ENCODE measurements at places on chromosomes 12 and 14. TPM values are rescaled to one million over a fixed set of nuclear protein-coding genes. Genes with fewer than 3 reads are reported as not detected.

DNA sequence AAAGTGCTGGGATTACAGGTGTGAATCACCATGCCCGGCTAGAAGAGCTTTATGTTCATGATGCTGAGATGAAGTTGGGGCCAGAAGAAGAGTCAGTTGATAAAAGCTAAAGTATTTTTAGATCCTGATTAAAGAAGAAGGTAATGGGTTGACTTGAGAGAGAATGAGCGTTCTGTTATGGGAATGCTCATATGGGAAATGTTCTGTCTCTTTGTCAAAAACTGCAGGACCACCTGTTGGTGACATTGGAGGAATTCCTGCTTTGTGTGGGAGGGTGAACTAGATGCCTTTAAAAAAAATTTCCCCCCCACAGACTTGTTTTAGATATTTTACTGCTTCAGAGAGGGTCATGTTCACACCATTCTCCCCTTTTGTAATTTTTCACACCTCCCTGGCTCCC, 6.7 kb downstream of the WDR20 start:
- no peak for DNase-seq

DNA sequence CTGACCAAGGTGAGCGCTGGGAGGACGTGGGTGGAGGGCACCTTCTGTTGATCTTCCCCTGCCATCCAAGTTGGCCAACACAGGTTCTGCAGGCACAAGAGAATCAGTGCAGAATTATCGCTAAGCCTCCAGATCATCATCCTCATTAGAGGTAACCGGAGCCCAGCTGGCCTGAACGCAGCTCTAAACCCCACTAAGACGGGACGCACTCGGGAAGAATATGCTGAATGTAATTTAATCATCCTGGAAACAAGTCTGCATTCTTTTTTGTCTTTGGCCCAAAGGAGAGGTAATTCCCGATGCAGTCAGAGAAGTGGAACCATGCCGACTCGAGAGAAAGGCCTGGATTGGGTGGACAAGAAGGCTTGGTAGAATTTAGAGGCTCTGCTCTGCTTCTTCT, 111.0 kb upstream of the GSC start:
- DNase-seq: no peak

GRCh38 chr12:28497889-28498411, 307.7 kb downstream of the CCDC91 start:
- DNase-seq: no peak

DNA sequence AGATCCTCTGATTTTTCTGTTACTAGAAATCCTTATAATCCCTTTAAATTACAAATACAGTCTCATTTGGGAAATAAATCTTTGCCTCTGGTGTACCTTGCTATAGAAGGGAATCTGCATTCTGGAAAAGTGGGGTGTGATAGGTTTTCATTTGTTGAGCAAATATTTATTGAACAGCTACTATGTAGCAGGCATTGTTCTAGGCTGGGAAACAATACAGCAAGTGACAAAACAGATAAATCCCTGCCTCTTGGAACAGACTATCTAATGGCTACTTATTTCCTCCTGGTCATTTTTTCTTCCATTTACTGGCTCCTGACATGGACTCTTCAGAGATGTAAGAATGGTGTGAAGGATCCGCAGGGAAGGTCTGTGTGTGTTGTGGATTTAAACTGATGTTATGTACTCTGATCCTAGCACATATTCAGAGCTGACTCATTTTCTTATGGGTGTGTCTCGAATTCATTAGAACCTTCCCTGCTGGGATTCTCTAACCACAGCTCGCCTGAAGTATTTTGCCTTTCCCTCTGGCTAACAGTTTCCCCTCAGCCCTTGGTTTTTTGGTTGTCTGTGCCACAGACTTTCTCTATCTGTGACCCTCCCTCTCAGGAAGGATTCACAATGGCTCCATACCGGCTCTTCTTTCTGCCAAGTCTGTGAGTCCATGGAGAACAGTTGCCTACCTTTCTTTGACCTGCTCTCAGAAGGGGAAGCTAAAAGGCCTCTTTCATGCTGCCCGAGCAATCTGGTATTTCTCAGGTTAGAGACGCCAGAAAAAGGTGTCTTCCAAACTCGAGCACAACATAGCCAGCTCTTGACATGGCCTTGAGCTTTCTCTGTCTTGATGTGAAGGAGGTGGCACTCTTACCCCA, 53.7 kb downstream of the TMTC2 start:
- no peak for DNase-seq

DNA sequence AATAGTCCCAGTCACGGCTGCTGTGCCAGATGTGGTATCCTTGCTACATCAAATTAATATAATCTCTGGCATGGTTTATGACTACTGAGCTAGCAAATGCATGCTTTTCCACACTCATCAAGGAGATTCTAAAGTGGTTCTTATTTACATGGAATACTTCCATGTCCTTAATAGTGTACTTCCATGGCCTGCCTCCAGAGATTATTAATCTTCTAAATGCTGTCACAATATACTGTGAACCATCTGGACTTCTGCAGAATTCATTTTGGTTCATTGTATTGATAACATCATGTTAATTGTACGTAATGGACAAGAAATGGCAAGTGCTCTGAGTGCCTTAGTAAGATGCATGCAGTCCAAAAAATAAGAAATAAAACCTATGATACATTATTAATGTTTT, 230.8 kb downstream of the NUAK1 start:
- DNase-seq: no peak

Gene ERH
- 62.4 TPM for total RNA-seq

GRCh38 chr12:113184098-113184899, 979 bp downstream of the DDX54 start:
- peak; percentile 37 for DNase-seq

GRCh38 chr14:56494167-56494566, 85.4 kb upstream of the TMEM260 start:
- DNase-seq: no peak

Gene IL22
- total RNA-seq: not detected

GRCh38 chr14:63852271-63852816, 460 bp upstream of the SYNE2 start:
- no peak for DNase-seq

GRCh38 chr14:88043529-88044443, 38.9 kb downstream of the GPR65 start:
- no peak for DNase-seq

- no peak for DNase-seq
Measured at GRCh38 chr14:26175658-26176057, 422.2 kb downstream of the NOVA1 start.

- DNase-seq: no peak
Measured at GRCh38 chr12:128121424-128121823, 145.5 kb upstream of the TMEM132C start.

DNA sequence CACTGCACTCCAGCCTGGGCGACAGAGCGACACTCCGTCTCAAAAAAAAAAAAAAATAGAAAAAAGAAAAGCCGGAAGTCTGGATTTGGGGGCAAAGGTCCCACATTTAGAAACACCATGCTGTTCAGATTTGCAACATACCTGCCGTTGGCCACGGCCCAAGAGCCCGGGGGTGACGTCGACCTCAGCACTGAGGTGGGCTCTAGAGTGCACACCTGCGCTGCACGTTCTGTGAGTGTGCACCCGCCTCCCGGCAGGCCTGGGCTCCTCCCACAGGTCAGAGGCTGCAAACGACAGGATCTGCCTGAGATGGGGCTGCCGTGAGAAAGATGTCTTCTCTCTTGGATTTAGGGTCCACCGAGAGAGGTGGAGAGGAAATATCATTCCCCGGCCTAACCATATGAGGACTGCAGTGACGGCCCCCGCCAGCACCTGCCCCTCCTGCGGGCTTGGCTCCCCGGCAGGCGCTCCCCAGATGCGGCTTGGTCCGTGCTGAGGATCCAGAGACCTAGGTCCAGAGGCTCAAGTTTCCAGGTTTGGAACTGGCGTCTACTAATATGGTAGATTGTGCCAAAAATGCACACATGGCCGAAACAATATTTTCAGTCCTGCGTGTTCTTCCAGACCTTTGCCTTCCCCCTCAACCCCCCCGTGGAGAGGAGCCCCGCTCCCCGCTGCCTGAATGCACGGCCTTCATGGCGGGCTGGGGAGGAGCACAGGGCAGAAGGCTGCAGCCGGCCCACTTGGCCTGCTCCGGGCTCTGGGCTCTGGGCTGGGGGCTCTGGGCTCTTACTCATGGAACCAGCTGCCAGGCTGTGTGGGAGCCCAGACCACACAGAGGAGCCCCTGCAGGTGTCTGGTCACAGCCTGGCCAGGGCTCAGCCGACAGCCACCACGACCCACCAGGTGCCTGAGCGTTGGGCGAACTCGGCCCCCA, 58.8 kb upstream of the FBRSL1 start:
- no peak for DNase-seq

GRCh38 chr12:82486524-82487235, 128.4 kb downstream of the METTL25 start:
- no peak for DNase-seq

DNA sequence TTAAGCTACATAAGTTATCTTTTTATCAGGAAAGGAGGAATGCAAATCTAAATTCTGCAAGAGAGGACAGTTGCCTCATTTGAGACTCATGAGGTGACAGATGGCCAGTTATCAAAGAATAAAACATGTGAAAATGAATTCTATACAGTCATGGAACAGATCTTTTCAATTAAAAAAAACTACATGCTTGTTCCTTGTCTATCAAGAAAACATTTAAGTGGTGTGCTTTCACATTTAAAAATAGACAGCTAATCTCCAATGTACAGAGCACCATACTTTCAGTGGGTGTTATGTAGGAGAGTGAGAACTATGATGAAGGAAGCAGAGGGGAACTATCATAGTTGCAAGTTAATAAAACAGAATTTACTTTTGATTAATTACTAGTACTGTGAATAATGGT, 76.7 kb upstream of the TTC7B start:
- no peak for DNase-seq

DNA sequence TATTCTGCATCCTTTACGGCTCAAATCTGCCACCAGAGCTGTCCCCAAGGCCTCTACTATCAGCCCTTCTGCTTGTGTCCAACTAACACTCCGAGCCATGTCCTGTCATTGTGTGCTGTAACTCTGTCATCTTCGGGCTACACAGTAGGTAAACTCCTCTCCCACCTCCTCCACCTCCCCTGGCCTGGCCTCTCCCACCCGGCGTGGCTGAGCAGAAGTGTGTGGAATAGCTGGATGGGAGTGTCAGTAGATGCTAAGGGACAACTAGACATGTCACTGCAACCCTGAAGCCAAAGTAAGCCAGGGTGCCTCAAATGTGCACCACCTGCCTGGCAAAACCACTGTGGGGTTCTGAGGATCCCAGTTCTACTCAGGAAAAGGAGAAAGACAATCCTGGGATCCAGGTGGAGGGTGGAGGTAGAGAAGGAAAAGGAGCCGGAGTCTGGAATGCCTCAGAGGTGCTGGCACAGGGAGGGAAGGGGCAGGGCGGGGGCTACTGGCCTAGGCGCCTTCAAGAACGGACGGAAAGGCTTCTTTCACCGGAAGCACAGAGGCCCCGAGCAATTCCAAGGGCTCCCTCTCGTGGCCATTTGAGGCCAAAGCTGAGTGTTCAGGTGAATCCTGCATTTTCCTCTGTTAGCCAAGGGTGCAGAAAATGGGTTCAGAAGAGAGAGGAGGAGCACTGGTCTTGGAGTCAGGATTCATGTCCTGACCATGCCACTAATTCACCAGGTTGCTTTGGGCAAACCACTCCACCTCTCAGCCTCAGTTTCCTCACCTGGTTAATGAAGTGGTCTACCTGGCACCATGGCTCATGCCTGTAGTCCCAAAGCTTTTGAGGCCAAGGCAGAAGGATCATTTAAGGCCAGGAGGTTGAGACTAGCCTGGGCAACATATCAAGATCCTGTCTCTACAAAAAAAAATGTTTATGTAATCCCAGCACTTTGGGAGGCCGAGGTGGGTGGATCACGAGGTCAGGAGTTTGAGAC, 20.5 kb upstream of the FAM181A start:
- DNase-seq: no peak

- no peak for DNase-seq
Measured at GRCh38 chr12:22242726-22243125, 91.8 kb downstream of the ST8SIA1 start.

- no peak for DNase-seq
Measured at GRCh38 chr14:48096897-48097296, 421.5 kb upstream of the MDGA2 start.

DNA sequence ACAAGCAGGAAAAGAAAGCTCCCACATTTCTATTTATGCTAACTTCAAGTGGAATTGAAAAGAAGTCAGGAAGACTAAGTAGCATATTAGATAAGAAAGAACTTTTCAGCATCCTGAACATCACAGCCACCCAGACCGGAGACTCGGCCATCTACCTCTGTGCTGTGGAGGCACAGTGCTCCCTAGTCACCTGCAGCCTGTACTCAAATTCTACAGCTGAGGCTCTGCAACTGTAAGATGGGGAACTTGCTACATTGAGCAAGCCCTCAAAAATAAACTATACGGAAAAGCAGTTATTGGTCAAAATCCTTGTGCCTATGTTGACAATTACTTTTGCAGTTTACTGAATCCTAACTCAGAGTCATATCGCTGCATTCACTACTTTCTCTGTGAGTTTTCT, 361.9 kb downstream of the DAD1 start:
- no peak for DNase-seq

DNA sequence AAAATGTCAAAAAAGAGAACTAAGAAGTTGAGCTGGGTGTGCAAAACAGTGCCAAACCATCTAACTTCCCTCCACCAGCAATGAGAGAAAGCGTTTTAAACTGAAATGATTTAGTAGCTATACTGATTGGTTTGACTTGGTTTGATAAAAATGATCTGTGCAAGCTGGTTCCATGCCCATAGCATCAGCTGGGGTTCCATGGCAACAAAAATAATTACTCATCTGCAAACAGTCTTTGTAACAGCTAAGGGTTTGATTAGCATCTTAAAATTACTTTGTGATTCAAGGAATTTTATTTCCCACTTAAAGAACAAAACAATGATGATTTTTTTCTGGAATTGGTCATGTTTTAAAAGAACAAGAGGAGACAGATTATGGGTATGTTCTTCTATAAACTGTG, 15.0 kb upstream of the BICD1 start:
- DNase-seq: no peak

Gene GPR68
- total RNA-seq: 0.19 TPM

Gene TSPAN19
- not detected for total RNA-seq

Gene TRIM9
- total RNA-seq: 4.8 TPM

DNA sequence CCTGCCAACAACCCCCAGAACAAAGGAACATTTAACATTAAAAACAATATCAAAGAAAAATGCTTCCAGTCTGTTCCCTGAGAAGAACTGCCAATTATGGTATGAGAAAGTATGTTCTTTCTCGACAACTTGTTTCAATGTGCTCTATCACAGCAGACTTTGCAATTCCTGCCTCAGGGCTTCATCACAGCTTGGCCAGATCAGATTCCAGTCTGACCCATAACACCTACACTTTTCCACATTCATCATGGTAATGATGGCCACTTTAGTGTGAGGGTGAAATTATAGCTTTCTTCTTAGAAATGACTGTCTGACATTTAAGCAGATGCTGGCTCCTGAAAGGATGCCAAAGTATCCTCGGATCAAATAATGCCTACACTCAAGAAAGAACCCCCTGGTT, 17.0 kb downstream of the NEK9 start:
- DNase-seq: no peak

Gene MANSC1
- 12.2 TPM for total RNA-seq

Gene CLEC4C
- not detected for total RNA-seq

Gene FBLN5
- total RNA-seq: 119 TPM

DNA sequence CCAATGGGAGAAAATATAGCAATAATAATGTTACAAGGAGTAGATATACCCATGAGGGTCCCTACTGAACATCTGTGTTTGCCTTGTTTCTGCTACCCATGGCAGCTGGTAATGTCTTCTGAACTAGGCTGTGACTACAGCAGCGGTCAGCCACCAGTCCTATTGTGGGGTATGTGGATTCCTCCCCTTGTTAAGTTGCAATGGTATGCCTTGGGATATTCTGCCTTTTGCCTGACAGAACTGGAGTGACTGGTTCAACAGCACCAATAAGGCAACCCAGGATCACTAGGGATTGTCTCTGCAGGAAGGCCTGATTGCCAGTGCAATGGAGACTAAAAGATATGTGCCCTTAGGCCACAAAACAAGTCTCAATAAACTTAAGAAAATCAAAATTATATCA, 9.7 kb upstream of the ATL1 start:
- DNase-seq: no peak

Gene TEAD4
- 17.5 TPM for total RNA-seq

Measured in omental fat pad (tissue), 4 donors.